ENCODE measurements at places on chromosomes 7 and 10.
A peak's percentile ranks its signal among the peaks of the same experiment; 100 is the strongest.

DNA sequence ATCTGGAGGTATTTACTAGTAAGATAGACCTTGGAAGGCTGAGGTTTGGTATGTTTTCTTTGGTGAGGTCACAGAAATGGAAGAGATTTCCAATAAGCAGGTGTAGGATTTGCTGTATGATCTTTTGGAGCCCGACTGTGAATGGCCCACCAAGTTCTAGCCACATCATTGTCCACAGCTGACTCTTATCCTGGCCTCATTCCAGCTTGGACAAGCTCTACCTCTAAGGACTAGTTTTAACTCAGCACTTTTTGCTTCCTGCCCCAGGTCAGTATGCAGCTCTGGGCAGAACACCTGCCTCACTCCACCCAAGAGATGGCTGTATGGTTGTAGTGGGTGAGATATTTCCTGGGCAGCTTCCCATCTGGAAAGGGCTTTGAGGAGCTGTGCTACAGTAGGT is 6.1 kb upstream of the CPA4 start:
- no peak for DNase-seq

DNA sequence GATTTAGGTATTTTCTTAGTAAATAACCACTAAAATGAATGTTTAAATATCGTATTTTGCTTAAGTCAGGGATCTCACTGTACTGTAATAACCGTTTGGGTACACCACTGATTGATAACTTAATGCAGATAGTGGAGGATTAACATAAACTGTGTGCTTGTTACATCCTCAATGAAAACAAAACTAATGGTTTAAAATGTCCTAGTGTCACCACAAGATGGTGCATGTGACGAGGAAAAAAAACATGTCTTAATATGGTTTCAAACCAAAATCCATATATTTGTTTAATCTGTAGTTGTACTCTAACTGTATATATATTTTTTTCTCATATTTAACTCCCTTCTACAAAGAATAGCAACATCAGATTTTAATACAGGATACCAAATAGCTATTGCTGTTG is 19.2 kb downstream of the ARMC10 start:
- DNase-seq = no peak

DNA sequence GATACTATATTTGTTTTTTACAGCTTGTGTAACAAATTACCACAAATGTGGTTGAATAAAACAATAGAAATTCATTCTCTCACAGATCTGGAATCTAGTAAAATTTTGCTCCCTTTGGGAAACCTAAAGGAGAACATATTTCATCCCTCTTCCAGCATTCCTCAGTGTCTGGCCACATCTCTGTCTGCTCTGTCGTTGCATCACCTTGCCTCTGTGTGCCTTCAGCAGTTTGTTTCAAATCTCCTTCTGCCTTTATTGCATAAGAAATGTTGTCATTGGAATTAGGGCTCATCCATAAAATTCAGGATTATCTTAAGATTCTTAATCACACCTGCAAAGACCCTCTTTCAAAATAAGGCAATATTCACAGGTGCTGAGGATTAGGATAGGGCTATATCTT is 14.5 kb downstream of the OR2A14 start:
- no peak for DNase-seq

DNA sequence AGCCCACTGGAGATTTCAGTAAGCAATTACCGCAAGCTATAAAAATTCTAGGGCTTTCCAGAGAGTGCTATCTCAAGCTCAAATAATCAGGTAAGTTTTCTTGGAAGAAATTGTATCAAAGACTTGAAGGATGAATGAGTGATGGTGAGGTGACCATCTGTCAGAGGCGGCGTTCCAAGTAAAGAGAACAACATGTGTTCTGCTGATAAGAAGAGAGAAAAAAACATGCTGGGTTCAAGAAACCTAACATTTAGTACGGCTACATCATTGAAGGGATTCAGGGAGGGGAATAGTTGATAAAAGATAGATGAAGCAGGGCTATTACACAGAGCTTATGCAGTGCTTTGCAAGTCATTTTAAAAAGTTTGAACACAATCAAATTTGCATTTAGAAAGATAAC is 100.7 kb downstream of the GNAI1 start:
- no peak for DNase-seq

DNA sequence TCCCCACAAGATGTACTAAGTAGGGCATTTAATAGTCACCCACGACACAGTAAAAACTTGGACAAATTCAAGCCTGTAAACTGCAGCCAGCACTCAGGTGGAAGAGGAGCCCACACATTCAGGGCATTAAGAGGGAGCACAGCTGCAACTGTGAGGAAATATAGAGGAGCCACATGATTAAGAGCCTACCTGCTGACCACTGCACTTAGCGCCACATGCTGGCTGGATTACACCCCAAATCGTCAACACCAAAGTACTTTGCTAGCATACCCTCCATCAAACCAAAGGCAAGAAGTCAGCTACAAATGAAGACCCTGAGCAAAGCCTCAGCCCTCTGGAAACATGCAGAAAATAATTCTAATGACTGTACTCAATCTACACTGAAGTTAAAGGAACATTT is 322.3 kb upstream of the PLXDC2 start:
- no peak for DNase-seq

GRCh38 chr10:29586509-29586908 is 48.3 kb downstream of the SVIL start:
- DNase-seq = no peak

DNA sequence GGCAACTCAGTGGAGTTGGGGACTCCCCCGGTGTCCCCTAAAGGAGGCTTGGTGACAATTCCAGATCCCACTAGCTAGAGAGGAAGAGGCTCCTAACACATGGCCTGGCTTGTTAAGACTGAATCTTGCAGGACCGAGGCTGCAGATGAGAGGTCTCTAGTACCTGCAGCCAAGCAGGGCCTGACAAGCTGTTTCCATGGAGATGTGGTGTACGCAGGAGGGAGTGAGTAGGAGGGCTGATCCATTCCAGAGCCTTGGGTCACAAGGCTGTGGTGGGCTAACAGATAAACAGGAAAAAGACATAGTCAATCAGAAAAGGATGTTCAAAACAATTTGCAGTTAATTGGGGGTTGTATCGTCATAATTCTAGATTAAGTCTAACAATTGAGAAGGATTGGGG is 77.3 kb upstream of the MKLN1 start:
- DNase-seq = no peak

- DNase-seq = no peak
Measured at GRCh38 chr10:33483124-33483815, 148.8 kb upstream of the NRP1 start.

DNA sequence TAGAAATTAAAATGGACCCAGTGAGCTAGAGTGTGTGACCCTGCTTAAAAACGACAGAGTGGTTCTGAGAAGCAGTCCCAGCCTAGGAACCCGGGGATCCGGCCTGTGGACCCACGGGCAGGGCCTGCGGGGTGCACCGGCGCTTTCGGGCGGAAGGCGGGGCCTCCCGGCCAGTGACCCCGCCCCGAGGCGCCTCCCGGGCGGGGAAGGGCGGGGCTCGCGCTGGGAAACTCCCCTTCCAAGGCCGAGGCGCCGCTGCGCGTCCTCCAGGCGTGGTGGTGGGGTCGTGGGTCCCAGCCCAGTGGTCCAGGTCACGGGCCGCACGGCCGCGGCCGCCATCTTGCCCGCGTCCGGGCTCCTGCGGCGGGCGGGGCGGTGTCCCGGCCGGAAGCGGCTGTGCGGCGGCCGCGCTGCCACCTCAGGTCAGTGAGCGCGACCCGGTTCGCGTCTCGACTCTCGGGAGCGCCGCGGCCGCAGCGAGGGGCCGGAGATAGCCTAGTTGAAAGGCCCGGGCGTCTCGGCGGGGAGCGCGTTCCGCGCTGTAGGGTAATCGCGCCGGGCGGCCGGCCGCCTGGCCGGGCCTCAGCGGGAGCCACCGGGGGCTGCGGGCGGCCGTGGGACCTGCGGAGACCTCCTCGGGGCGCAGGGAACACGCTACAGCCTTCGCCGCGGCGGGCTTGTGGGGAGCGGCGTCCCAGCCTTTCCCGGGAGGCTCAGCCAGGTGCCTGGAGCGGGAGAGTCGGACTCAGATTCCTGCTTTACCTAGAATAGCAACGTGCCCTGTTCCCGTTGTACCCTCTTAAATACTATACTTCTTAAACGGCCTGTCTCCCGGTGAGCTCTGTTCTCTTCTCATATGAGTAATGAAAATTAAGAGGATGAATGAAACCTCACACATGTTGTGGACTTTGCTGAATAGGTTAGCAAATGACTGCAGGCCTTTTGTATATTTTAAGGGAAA is at the start of gene MIOS:
Gene MIOS (plus strand): TSS at position 234 of the 961 bp plus-strand sequence. CDS start 5,592 bp downstream, outside the sequence.
- DNase-seq = peak; percentile 85

DNA sequence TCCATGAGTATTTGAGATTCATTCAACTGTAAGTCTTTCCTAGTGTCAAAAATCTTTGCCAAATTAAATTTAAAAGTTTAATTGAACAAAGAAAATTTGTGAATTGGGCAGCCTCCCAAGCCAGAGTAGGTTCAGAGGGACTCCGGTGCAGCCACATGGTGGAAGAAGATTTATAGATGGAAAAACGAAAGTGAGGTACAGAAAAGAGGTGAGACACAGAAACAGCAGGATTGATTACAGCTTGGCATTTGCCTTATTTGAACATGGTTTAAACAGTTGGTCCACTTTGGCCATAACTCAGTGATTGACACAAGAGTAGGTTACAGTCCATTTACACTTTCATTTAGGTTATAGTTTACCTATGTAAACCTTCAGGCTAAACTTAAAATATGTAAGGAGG is 465.8 kb downstream of the ARL4A start:
- DNase-seq = no peak

All from EL (cell line).